ENCODE measurements at places on chromosomes 2 and 18.

DNA sequence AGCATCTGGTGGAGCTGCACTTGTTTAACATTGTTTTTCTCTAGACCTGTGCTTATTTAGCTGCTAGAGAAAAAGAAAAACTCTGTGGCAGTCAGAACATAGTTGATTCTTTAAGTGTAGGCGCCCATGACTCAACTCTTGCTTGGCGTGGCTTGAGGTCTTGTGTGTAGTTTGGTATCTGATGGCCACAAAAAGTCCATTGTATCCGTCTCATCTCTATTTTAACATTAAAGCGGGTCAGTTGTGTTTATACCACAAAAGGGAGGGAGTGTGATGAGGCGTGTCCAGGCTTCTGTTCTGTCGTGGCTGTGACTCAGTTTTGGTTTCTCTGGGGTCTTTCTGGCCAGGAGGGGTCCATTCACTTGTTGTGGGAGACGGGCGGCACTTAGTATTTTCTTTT is 24.2 kb upstream of the UGT1A8 start:
- no peak for DNase-seq

DNA sequence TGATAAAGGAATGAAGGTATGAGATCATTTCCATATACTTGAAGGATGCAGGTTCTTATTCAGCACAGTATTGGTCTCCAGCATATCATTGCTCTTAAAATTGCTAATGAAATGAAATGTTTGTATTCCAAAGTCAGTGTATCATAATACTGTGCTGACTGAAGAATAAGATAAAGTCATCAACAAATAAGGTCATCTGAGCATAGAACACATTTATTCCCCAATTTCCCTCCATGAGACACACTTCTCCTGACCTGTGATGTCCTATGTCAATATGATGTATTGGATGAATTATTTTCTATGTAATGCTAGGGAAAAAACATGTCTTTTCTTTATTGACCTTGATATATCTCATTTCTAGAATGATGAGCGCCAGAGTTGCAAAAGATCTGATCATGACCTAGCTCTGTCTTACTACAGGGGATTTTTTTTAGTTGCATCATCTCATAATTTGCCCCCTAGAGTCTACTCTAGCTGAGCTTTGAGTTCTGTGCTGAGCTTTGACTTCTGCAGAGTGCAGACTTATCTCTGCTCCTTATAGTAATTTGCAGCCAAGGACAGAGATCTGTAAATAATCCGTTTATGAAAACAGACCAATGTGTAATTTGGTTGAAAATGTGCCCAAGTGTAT is 859.8 kb downstream of the TRIB2 start:
- no peak for DNase-seq

DNA sequence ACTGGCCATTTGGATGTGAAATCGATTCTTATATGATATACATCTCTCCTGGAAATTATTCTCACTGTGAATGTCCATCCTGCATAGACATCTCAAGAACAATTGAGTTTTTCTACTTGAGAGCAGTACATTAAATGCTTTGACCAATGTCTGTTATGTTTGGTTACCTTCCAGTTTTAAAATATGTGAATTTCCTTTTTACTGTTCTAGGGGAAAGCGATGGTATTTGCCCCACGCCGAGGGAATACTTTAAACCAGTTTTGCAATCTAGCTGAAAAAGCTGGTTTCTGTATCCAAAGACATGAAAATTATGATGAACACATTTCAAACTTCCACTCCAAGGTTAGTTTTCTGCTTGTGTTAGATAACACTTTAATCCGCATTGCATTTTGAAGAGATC is 175.3 kb upstream of the SIX3 start:
- no peak for DNase-seq

DNA sequence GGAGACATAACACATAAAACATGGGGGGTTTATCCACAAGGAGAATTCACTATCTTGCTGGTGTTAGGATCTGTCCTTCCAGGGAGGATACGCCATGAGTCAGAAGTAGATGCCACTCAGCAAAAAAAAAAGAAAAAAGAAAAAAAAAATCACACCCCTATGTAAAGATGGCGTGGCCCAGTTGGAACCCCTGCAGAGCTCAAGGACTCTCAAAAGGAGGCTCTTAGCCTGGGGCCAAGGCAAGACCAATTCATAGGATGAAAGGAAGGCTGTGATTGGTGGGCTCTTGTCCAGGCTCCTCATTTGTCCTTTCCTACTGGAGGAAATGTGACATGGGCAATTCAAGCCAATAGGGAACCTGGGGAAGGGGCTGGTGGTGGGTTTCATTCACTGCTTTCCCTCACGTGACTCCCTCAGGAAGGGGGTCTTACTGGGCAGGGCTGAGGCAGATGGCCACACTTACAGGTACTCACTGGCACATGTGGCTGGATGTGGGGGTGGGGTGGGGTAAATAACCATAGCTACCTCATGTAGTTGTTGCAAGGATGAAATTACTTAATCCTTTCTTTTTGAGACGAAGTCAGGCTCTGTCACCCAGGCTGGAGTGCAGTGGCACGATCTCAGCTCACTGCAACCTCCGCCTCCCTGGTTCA is 38.7 kb upstream of the HAAO start:
- no peak for DNase-seq

- peak; percentile 58 for DNase-seq
Measured at GRCh38 chr18:35949903-35950627, 22.4 kb upstream of the RMP24 start.

DNA sequence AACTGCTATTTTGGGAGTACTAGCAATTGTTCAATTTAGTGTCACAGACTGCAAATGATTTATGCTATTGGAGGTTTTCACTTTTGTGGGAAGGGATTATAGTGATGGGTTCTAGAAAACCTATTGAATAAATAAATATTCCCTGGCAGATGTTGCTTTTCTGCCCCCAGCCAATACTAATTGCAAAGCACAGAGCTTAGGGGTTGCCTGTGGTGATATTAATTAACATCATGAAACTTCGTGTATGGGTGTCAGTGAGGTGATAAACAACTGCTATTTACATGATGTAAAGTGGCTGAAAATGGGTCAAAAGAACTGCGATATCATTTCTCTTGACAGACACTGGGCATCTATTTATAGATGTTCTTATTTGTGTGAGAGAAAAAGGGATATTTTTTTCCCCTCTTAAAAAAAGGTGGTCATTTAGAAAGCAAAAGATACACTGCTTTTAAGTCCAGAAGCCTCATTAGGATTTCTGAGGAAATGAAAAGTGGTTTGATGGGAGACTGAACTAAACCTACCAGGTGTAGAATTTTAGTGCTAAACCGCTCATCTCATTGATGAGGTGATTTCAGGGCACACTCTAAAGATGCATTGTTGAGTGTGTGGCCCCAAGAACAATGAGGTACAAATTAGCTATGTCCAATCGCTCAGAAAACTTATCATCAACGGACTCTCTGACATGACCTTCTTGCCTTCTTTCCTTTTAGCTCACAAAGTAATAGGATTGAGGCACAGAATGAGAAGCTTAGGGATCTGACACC is 116.7 kb upstream of the CHST9 start:
- no peak for DNase-seq

DNA sequence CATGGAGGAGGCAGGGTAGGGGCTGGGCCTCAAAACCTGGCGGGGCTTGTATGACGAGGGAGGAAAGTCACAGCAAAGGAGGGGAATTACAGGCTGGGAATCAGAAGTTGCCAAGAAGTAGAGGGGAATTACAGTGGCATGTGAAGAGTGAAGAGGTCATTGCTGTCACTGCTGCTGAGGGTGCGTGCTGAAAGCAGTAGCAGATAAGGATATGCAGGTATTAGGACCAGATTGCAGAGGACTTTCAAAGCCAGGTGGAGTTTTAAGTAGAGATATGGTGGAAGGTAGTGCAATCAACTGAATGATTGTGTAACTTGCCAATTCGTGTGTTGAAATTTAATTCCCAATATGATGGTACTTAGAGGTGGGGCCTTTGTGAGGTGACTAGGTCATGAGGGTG is 19.4 kb upstream of the LRPPRC start:
- DNase-seq, result no peak

GRCh38 chr2:129733041-129733440 is 246.4 kb upstream of the RAB6C start:
- DNase-seq, result no peak

- no peak for DNase-seq
Measured at GRCh38 chr2:174263997-174264396, 15.7 kb upstream of the OLA1 start.

DNA sequence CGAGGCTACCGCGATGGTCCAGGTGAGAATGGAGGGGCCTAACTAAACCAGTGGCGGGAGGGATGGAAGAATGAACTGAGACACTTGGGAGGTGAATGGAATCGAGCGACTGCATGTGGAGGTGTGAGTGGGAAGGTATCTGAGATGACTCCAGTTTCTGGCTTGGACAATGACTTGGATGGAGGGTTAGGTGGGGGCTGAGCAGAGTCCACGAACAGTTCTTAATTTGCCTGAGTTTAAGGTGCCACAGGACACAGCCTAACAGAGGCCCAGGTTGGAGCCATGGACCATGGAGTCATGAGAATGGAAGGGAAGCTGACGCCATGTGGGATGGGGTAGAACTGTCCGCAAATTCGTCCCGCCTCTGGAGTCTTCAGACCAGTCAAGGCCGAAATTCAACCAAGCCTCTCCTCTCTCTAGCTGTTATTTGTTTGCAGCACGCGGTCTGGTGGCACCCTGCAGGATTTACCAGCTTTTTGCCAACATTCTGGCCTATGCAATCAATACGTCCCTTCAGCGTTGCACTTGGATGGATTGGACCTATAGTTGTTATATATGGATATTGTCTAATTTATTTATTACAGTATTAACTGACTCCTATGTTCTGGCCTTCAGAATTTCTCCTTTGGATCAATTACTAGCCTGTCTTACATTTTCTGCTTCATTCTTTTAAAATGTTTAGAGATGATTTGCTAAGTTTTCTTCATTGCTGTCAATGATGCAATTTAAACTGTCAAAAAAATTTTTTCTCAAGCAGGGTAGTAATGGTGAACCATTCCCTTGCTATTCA is 940 bp upstream of the BOLA3 start:
- DNase-seq, result no peak

DNA sequence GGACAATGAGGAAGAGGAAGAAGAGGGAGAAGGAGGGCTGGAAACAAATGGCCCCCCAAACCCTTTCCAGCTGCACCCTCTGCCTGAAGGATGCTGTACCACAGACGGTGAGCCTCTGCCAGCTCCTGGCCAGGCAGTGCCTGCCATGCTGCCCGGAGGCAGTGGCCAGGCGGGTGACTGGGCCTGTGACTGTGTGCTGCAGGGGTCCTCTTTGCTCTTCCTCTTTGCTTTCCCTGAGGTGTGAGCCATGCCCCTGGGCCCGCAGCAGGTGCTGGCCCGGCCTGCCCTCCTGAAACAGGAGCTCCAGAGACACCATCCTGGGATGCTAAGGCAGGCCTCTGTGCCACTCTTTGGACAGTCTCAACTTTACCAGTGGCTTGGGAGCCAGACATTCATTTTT is 28.6 kb downstream of the GREB1 start:
- DNase-seq, result no peak
